ENCODE measurements at places on chromosomes 5 and 9.

- no peak for DNase-seq
Observed at GRCh38 chr9:106146066-106146840, 451.9 kb downstream of the TMEM38B start.

DNA sequence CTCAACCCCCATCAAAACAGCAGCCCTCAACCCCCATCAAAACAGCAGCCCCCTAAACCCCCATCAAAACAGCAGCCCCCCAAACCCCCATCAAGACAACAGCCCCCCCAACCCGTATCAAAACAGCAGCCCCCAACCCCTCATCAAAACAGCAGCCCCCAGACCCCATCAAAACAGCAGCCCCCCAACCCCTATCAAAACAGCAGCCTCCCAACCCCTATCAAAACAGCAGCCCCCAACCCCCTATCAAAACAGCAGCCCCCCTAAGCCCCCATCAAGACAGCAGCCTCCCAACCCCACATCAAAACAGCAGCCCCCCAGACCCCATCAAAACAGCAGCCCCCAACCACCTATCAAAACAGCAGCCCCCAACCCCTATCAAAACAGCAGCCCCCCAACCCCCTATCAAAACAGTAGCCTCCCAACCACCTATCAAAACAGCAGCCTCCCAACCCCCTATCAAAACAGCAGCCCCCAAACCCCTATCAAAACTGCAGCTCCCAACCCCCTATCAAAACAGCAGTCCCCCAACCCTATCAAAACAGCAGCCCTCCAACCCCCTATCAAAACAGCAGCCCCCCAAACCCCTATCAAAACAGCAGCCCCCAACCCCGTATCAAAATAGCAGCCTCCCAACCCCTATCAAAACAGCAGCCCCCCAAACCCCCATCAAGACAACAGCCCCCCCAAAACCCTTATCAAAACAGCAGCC is 1.2 kb downstream of the TPPP start:
- no peak for DNase-seq

GRCh38 chr5:3284506-3284905 is 311.1 kb upstream of the IRX1 start:
- DNase-seq: no peak

DNA sequence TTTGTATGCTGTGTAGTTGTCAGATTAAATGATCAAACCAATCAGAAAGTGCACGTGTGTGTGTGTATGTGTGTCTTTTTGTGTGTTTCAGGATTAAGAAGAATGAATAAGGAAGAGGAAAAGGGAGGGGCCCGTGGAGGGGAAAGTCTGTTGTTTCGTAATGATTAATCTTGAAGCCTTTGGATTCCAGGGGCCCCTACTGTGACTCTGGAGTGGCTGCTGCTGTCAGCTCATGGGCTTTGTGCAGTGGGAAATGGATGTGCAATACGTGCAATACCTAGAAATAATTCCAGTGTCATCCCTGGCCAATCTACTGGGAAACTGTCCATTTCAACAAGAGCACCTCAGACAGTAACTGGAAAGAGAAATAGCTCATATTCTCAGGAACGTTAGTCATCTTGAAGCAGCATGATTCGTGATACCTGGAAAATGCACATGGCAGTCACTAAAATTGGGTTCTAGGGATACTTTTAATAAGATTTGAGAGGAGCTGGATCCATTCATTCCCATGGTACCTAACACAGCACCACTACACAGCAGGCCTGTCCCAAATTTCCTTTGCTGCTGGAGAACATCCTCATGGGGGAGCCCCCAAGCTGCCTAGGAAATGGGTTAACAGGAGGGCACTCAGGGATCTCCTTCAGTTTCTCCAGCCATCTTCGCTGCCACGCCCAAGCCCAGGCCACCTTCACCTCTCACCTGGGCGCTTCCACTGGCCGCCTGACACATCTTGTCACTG is 186.3 kb downstream of the NR3C1 start:
- DNase-seq: no peak

DNA sequence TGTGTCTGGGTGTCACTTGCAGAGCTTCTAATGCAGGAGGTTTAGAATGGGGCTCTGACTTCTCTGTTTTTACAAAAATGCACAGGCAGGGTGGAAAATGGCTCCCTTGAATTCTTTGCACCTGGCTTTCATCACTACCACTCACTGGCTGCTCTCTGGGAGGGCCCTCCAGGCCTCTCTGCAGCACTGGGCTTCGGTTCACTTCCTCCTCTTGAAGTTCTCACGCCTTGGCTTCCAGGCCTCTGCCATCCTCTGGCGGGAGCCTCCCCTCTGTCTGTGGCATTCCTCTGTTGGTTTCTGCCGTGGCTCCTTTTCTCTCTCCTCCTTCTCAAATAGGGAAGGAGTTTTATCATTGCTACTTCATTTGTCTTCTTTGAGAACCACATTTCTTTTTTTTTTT is 2.8 kb upstream of the PRLR start:
- DNase-seq: no peak
